ENCODE measurements at places on chromosomes 2 and 18. TPM values are rescaled to one million over a fixed set of nuclear protein-coding genes. Genes with fewer than 3 reads are reported as not detected.

DNA sequence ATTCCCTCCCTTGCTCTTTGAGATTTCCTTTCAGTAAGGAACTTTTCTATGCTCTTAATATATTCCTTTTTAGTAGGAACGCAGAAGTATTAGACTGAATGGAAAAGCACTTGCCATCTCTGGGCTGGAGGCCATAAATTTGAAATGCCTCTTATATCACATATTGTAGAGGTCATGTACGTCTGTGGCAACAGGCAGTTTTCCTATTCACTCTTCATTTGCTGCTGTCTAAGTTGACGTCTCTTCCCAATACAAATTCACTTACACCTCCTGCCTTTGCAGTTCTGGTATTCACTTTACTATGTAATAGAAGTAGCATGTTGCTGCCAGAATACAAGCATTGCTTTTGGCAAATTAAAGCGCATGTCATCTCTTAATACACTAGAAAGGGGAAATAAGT is 34.7 kb downstream of the MGAT4A start:
- no peak for DNase-seq

GRCh38 chr2:100235098-100235497 is 87.2 kb downstream of the LONRF2 start:
- no peak for DNase-seq

GRCh38 chr2:28654663-28655320 is 96.8 kb upstream of the PPP1CB start:
- peak; percentile 59 for DNase-seq

The INHBB gene
- under 0.01 TPM for total RNA-seq

- DNase-seq, result no peak
These were observed 1996.2 kb upstream of the PIK3C3 start for GRCh38 chr18:39958876-39959275.

DNA sequence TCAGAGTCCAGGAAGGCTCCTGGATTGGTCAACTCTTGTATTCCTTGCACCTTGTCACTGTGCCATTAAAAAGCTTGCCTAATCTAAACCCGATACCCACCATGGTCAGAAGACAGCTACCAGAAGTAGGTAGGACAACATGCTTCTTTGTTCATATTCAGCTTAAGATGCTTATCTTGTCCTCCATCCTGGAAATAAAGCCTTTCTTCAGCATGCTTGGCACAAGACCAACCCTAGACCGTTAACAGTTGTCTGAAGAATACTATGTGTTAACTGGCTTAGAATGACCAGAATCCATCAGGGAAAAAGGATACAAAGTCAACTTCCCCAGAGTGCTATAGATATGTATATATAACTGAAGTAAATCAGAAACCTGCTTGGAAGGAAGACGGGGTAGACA is 193.9 kb downstream of the ZRANB3 start:
- DNase-seq, result no peak

DNA sequence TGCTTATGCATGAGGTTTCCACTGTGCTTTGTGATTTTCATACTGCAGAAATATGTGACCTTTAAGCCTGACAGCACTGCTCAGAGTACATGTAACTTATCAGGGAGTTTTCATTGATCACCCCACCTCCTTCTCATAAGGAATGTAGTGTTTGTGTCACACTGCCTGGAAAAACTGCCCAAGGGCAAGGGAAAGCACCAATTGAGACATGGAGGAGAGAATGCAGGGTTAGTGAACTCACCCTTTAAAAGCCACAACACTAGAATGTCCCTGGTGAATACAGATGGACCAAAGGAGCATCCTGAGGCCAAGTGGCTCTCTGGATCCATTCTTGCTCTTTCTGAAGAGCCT is 147.2 kb upstream of the SPATS2L start:
- peak; percentile 39 for DNase-seq

The KCNJ13 gene
- not detected for total RNA-seq

- DNase-seq, result no peak
These were observed 1348.0 kb upstream of the TMEFF2 start for GRCh38 chr2:193542762-193543161.

The CCDC68 gene
- 9.1 TPM for total RNA-seq

The TRABD2A gene
- 1.7 TPM for total RNA-seq

The RAB3GAP1 gene
- total RNA-seq, result 100 TPM

DNA sequence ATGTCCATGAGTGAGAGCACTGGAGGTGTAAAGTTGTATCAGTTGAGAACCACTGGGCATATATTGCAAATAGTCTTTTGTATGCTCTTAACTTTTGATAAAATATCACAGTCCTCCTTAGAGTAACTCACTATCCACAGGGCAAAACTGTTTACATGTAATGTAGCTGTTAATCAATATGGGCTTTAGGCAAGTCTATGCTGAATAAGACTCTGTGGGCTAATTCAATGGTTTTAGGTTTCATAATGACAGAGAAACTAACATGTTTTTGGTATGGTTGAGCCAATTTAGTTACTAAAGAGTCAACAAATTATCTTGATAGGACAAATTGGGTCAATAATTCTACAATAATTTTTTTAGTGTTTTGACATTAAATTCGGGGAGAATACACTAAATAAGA is 1134.9 kb upstream of the FAM98A start:
- no peak for DNase-seq

DNA sequence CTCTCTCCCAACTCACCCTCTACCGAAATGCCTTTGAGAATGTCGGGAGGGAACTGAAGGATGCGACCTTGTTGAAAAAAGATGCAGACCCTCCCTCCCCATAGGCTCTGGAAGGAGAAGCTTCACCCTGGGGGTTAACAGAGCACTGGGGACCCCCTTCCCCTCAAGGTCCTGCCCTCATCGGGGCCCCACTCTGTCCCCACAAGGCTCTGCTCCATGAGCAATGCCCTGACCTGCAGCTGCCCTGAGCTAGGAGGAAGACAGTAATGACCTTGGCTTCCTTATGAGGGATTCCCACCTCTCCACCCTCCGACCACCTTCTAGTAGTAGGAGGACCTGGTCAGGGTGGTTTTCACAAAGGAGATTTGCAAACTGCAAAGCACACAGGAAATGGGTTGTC is 44.4 kb upstream of the HPCAL1 start:
- no peak for DNase-seq

DNA sequence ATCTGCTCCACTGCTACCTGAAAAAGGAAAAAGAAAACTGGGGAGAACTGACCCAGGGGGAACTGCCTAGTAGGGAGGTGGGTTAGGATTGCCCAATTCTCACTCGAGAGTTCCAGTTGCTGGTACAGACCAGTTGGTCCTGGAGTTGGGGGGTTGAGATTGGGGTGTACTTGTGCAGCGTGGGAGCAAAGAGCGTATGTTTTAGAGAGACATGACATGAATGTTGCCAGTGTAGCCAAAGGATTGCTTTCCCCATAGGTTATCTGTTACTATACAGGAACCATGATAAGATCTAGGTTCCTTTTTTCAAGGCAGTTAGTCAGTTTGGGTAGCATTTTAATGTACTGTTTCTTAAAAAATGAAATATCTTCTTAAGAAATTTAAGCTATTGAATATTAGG is 68.6 kb downstream of the APLF start:
- DNase-seq, result no peak

The RGPD4 gene
- not detected for total RNA-seq

DNA sequence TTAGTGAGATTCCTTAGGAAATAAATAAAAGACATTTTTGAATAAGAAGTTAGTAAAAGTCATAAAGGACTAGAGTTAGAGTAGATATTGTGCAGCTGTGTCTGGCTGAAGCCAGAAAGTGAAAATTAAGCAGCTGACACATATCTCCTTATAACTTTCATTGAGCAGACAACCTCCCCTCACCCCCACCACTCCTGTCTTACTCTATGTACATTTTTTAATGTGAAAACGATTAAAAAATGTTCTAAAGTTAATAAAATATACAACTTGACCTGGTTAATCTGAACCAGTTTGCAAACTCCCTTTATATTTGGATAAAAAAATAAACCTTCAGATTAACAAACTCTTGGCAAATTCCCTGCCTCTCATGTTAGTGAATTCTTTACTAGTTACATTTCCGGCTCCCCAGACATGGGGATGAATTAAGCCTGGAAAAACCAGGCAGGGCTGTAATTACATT is 462.8 kb downstream of the MEIS1 start:
- DNase-seq, result peak; percentile 53

The ACMSD gene
- not detected for total RNA-seq

GRCh38 chr2:179765666-179766065 is 95.7 kb downstream of the ZNF385B start:
- no peak for DNase-seq

The CFC1 gene
- total RNA-seq, result not detected

The ONECUT2 gene
- total RNA-seq, result under 0.01 TPM

DNA sequence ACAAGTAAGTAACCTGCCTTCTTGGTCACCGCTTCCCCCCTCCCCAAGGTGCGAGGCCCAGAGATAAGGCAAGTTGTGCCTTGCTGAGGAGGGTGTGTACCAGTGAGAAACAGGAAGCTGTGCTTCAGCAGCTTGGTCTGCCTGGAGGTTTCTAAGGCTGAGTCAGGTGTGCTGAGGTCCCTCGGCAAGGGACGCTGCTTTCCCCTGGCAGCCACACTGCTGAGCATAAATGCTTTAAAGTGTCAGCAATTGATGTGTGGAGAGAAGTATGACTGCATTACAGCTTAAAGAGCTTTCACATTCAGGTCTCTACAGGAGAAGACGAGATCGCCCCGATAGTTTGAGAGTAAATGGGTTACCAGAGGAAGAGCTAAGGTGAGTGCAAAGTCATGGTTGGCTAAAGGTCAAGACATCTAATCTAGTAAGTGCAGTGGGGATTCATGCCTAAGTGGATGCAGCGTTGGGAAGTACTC is 86.9 kb downstream of the LIMS1 start:
- DNase-seq, result no peak

The FNDC4 gene
- total RNA-seq, result 8.6 TPM

The REEP1 gene
- under 0.01 TPM for total RNA-seq

- DNase-seq, result no peak
These were observed 68.8 kb downstream of the LDLRAD4 start for GRCh38 chr18:13287372-13287771.

The SLC16A14 gene
- total RNA-seq, result 3.5 TPM

- DNase-seq, result peak; percentile 23
These were observed 32.1 kb upstream of the DOCK10 start for GRCh38 chr2:225074366-225074765.

The UNC50 gene
- total RNA-seq, result 30.6 TPM

DNA sequence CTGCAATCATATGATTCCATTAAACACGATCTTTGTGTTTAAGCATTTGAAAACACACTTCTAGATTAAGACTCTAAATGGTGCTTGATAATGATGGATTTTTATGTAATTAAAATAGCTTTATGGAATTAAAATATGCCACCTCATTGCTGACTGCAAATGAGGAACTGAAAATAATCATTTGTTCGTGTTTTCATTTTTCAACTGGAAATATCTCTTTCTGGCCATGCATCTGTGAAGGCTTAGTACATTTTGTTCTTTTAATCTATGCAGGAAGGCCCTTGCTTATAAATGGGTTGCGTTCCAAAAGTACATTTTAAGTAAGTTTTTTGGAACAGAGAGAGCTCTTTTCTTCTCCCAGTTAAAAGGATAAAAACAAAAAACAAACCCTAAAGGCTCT is 125.5 kb downstream of the MC4R start:
- DNase-seq, result no peak

DNA sequence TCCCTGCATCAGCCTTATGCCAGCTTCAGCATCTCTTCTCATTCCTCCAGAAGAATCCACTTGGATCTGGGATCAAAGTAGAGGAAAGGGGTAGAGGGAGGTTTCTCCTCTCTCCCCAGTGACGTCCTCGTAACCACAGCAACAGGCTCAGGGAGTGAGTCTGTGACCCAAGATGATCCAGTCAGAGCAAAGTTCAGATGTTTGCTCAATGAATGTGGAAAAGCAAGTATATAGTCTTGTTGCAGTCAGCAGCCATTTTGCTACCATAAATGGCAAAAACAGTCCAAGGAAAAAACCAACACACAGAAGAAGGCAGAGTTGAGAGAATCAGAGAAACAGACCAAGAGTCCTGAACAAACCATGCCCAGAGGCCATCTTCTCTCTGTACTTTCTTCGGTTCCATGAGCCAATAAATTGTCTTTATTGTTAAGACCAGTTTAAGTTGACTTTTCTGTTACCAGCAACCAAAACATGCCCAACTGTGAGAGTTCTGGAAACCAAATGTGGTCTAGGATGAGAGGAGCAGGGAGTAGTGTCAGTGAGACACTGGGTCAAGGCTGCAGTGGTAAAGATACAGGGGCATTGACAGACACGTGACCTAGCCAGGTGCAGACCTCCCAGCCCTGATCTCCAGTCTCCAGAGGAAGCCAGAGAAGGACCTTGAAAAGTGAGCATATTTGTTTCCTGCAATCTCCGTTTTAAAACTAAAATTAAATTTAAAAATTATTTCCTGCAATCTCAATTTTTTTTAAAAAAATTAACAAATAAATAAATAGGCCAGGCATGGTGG is 3.2 kb upstream of the CXCR1 start:
- DNase-seq, result peak; percentile 44

- peak; percentile 16 for DNase-seq
These were observed 254.8 kb downstream of the RNF152 start for GRCh38 chr18:61637905-61638595.

The TUBA4A gene
- 6.1 TPM for total RNA-seq

DNA sequence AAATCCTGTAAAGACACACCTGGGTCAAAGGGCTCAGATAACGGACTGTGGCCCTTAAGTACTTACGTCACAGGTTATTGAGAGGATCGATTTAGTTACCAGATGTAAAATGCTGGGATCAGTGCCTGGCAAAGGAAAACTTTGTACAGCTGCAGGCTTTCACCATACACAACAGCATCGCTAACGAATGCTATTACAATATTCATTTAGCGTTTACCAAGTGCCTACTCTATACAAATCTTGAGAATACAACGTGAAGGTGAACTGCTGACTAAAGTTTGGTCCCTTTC is 619 bp upstream of the MSH6 start:
- no peak for DNase-seq

DNA sequence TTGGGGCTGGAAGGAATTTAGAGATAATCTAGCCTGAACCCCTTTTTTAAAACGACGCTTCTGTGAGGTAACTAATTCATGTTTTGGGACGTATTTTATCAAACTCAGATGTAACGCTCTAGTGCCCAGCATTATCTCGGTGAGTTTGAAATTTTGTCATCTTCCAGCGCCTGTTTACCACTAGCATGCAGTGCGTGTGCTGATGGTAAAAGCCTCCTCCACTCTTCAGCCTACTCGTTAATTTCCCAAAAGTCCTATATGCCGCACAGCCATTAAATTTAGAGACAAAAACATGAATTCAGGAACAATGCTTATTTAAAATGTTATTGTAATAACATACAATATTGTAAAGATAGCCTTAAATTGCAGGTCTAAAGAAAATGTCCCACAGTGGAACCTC is 2.8 kb downstream of the ZCCHC2 start:
- no peak for DNase-seq

The LOXL3 gene
- total RNA-seq, result 9.9 TPM

- DNase-seq, result no peak
These were observed 83.9 kb upstream of the ODC1 start for GRCh38 chr2:10531874-10532637.

The MARCHF4 gene
- total RNA-seq, result 5.2 TPM

Data from fibroblast of villous mesenchyme (primary cell).